BJ (cell line): ENCODE measurements at places on chromosomes 4 and X.
A peak's percentile ranks its signal among the peaks of the same experiment; 100 is the strongest.

GRCh38 chrX:27399146-27399456 lies 64.0 kb downstream of the PPP4R3C start:
- DNase-seq: no peak

- no peak for DNase-seq
These were observed 43.6 kb downstream of the UNC5C start for GRCh38 chr4:95505151-95505550.

DNA sequence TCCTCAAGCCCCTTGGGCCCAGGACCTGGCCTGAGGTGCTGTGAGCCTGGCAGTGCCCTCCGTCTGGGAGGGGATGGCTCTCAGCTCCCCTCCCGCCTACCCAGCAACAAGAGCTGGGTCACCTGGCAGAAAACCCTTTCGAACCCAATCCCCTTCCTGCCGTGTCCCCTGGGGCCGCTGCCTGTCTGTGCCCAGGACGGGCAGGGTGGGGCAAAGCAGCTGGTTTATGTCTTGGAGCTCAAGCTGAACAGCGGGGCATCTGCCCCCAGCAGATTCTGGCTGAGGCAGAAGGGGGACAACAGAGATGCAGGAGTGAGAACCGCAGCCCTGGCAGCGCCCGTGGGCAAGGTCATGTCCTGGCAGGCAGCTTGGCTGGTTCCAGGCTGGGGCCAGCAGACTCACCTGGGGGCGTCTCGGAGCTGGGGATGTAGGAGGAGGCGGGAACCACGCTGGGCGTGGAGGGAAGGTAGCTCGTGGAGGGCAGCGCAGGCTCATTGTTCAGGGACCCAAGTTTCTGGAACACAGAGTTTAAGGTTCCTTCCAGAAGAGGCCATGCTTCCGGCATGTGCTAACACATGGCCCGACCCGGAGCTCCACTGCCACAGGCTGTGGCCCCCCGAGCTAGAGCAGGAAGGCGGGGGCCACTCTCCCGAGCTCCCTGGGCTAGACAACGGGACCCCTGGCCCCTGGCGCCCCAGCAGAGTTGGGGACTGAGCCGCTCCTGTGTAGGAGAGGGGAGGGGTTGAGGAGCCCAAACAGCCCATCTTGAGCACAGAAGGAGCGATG lies 24.2 kb downstream of the NELFA start:
- DNase-seq: no peak

DNA sequence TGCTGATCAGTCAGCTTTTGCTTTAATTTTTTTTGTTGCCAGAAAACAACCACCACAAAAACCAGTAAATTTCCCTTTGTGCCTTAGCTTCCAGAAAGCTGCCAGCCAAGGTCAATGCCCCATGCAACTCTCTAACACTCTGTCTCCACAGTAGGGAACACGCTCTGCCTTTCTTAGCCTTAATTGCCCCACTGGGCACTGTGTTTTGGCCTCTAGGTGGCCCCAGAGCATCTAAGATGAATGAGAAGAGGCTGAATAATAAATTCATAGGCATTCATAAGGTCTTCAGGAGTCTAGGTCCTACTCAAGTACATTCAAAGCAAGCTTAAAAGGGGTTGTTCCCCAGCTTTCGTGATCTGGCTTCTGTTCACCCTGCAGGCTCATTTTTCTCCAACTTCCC lies 57.7 kb upstream of the PASD1 start:
- no peak for DNase-seq

DNA sequence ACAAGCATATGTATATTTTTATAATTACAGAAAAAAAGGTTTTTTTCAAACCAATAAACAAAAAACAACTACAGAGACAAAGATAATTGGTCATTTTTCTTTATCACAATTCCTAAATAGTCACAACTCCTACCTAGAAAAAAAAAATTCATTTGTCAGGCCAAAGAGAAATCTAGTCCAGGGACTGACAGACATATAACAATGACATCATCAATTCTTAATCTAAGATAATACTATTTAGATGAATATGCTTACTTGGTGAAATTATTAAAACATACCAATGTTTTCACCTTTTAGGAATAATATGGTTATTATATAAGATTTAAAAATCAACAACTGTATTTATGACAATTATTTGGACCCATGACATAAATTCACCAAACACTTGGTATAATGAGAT lies 48.4 kb downstream of the CHM start:
- DNase-seq: no peak

DNA sequence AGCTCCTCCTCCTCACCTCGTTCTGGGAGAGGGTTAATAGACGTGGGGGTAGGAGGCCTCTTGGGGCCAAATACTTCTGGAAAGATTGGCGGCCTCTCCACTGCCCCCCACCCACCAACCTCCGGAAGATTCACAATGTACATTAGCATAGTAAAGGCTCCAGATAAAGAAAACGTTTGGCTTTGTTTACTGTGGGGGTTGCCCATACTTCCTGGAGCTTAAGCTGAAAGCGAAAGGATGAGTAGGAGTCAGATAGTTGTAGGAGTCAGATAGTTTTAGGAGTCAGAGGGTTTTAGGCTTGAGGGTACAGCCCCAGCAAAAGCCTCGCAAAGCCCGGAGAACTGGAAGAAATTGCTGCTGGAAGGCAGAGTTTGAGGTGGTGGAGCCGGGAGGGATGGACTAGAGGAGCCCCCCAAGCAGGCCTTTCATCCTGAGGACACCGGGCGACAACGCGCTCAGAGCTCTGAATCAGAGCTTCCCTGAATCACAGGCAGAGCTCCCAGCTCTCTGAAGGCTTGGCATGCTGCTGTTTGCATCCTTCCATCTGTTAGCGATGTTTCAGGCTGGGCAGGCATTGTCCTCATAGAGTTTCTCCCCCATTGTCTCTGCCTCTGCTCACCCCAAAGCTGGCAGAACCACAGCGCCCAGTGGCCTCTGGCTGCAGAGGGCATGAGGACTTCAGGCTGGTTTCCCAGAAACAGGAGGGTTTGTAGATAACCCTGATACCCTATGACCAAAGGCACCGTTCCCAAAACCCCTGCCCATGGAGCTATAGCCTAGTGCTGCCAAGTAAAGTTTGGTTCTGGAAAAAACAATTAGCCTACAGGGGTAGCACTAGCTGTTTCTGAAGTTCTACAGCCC lies 280.7 kb downstream of the BCOR start:
- no peak for DNase-seq

DNA sequence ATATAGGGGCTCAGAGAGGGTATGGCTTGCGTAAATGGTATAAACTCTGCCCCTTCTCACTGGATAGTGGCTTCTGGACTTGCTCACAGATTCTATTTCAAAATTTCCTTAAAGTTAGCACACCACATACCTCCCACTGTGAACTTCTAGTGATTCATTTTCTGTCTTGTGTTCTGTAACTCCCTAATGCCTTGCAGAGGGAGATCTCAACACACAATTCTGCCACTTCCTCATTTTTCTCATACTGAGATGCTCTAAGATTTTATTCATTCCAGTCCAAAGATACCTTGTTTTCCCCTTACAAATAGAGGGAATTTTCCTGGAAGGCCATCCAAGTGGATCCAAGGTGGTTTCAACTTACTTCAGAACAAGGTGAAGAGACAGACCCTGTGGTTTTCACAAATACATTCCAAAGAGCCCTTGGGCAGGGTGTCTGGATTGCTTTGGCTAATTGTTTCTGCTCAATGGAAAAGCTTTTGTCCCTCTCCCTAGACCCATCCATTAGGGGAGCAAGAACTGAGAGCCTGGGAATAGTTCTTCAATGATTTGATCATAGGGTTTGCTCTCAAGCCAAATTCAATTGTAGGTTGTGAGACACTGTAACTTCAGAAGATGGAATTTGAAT lies 52.1 kb upstream of the CAPN6 start:
- DNase-seq: no peak

DNA sequence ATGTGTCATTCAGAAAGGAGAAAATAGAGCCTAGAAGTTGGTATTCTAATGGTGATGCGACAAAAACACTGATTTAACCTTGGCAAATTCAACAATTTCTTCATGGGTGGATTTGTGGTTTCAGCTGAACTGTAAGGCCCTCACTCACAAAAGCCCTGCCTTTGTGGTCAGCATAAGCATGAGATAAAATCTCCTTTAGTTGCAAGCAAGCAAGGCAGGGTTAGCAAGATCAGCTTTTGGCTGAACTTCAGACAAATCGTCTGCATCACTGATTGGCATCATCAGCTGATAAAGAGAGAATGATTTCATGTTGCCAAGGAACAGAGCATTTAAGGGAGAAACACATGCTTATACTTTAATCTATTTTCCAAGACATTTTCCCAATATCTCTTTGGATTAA lies 2582.2 kb downstream of the PCDH7 start:
- no peak for DNase-seq

- DNase-seq: no peak
These were observed 187.3 kb upstream of the INTU start for GRCh38 chr4:127445471-127445870.

DNA sequence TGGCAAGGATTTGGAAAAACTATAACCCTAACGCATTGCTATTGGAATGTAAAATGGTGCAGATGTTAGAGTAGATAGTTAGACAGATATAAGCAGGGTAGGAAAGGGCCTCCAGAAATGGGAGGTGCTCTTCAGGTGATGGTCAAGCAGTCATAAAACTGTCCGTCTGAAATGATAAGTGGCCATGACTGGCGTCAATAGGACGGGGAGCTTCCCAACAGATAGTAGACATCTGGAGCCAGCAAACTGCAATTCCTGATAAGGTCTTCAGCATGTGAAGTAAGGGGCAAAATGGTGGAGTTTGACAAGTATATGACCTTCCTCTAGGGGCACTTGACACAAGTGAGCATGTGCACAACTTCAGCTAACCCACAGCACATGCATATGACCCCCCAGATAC lies 250.4 kb downstream of the MAGEB5 start:
- no peak for DNase-seq

GRCh38 chr4:46856333-46856732 lies 52.7 kb downstream of the COX7B2 start:
- no peak for DNase-seq

GRCh38 chrX:19513383-19513782 lies 1.9 kb downstream of the MAP3K15 start:
- DNase-seq: no peak

DNA sequence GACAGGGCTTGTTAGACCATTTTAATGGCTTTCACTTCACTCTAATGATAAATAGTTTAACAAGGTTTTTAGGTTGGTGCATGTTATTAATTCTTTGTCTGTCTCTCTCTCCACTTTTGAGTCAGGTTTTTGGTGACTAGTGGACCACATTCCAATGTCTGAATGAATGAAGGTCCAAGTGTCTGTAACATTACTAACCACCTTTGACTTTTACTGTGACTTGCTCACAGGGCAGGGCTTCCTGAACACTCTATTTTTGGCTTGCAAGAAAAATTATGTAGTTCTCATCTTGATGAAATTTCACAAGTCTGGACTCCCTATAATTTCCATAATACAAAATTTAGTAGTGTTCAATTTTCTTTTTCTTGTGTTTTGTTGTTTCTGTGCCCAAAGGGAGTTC lies 78.9 kb upstream of the BMPR1B start:
- DNase-seq: peak; percentile 77

- peak; percentile 19 for DNase-seq
These were observed 7.4 kb upstream of the RELL1 start for GRCh38 chr4:37693450-37694190.

DNA sequence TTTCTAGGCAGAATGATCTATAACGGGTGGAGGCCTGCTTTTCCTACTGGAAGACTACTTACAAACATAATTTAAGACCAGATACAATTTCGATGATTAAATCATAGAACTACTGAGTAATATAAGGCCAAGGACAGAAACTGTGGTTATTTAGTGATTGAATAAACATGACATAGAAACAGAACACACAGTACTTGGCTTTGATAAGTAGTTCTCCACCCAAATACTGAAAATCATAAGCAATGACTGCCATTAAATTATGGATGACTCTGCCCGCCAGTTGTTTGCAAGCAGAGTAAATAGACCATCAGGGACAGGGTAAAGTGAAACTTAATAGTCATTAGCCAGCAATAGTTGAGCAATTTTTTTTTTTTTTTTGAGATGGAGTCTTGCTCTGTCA lies 17.2 kb upstream of the SMIM14 start:
- no peak for DNase-seq

DNA sequence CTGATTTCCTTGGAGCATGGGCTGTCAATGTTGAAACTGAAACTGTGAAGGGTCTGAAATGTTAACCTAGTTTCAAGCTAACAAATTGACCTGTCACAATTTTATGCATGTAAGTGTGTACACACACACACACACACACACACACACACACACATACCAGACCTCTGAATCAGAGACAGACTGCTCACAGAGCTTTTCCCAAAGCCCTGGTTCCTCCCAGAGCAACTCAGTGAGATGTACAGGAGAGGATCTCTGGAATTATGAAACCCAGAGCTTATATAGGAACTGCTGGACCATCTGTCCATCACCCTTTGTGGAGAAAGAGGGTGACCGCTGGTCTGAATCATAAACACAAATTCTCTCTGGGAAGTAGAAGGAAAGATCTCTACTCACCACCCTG lies 228.1 kb upstream of the PRPS2 start:
- no peak for DNase-seq

DNA sequence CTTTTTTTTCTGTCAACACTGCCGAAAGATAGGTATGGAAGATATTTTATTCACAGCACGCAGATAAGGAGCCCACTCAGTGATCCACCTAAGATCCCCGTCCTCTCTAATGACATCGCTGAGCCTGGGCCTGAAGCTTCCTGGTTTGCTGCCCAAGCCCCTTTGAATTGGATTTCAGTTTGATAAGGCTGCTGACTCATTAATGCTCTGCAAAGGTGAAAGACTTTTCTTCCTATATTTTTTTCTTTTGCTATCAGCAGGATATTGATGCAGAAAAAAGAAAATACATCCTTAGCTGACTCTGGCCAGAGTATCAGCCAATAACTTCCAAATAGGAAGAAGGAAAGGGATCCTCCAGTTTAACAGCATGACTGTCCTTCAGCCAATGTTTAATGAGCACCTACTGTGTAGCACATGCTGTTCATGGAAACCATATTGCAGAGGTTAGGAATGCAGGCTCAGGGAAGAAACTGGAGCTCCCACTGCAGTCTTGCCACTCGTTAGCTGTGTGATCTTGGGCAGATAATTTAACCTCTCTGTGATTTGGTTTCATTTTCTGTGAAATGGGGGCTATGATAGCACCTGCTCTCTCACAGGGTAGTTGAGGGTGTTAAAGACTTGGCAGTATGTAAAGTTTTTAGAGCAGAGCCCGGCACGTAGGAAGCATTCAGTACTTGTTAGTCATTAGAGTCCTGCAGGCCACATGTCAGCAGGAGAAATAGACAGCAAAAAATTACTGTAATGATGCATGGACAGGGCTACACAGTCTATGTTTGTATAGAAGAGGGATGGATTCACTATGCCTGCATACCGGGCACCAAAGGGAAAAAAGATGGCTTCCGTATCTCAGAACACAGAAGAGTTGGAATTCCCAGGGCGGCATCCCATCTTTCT lies 39.3 kb downstream of the EVC start:
- DNase-seq: peak; percentile 72

GRCh38 chr4:85391589-85392410 lies 83.2 kb upstream of the ARHGAP24 start:
- no peak for DNase-seq
